EH (cell line): ENCODE measurements at places on chromosomes 1 and 21.

- no peak for DNase-seq
These were observed 608 bp downstream of the PEF1 start for GRCh38 chr1:31643976-31644559.

GRCh38 chr1:33515607-33516006 is 43.2 kb downstream of the ZSCAN20 start:
- no peak for DNase-seq

DNA sequence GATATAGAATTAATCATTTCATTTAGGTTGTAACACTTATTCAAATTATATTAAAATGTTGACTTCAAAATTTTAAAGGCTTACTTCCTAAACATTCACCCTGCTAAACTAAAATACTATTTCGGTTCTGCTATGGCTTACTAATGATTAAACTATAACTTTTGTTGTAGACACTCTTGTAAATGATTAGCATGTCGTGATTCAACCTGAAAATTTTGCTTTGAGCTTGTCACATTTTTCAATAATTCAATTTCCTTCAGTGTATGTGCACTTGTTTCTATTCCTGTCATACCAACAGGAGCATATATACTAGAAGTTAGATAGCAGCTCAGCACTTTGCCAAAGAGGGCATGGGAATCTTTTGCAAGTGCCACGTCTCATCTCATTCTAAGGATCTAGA is 1018.8 kb downstream of the AMY1C start:
- DNase-seq = no peak

DNA sequence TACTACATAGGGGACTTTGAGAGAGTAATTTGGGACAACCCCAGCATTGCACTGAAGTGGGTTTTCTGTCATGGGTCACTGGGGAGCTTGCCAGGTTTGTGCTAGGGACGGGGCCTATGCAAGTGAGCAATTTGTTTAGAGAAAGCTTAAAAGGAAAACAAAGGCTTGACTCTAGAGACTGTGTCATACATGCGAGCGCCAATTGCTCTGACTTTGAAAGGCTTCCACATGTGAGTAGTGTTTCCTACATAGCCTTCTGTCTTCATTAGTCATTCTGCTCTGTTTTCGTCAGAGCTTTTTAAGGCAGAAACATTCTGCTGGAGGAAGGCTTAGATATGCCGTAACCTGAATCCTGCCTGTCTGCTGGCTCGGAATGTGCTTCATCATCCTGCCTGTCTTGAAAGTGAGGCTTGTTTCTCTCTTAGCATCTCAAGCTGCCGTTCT is 28.4 kb downstream of the TRIM45 start:
- peak; percentile 99 for DNase-seq

GRCh38 chr1:24094554-24094953 is 17.4 kb downstream of the MYOM3 start:
- DNase-seq = no peak

DNA sequence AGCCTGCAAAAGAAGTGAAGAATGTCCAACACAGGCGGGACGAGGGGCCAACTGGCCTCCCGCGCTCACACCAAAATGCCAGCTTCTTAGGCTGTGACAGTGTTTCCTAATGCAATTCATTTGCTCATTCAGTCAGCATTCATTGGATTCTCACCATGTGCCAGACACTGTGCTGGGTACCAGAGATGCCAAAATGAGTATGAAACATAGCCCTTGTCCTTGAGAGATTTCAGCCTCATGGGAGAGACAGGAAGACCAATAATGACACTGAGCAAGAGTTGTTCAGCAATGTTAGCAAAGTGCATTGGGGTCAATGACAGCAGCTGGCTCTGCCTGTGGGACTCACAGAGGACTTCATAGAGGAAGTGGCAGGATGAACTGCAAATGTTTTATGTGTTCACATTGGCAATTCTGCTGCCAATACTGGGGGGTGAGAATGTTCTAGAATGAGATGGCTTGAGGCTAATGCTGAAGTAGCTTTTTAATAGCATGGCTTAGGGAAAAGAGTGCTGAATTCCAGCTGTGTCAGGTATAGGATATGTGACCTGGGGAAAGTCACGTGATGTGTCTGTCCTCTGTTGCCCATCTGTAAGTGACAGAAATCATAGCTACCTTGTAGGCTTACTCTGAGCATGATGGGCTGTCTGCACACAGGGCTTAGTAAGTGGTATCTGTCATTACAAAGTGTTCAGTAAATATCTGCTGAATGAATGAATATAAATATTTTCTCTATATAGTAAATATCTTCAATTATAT is 58.3 kb upstream of the KIF26B start:
- no peak for DNase-seq

- no peak for DNase-seq
These were observed 75.4 kb downstream of the RUNX1 start for GRCh38 chr21:34973685-34974084.

GRCh38 chr1:21077085-21077484 is 99.6 kb downstream of the EIF4G3 start:
- DNase-seq = peak; percentile 86

GRCh38 chr1:184759112-184759511 is 4.5 kb upstream of the EDEM3 start:
- no peak for DNase-seq
